ENCODE measurements at places on chromosomes 5 and 9. TPM values are rescaled to one million over a fixed set of nuclear protein-coding genes. Genes with fewer than 3 reads are reported as not detected.

- DNase-seq: no peak
These were observed 50.9 kb downstream of the ANXA2R start for GRCh38 chr5:42989190-42989589.

DNA sequence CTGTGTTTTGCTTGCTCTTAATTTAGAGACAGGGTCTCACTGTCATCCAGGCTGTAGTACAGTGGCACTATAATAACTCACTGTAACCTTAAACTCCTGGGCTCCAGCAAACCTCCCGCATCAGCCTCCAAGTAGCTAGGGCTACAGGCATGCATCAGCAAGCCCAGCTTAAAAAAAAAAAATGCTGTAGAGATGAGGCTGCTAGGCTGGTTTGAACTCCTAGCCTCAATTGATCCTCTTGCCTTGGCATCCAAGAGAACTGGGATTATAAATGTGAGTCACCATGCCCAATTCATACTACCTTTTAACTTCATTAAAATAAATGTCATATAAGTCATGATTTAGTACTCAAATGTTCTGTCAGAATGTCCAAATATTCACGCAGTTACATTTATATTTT is 2195.7 kb upstream of the C9orf72 start:
- no peak for DNase-seq

DNA sequence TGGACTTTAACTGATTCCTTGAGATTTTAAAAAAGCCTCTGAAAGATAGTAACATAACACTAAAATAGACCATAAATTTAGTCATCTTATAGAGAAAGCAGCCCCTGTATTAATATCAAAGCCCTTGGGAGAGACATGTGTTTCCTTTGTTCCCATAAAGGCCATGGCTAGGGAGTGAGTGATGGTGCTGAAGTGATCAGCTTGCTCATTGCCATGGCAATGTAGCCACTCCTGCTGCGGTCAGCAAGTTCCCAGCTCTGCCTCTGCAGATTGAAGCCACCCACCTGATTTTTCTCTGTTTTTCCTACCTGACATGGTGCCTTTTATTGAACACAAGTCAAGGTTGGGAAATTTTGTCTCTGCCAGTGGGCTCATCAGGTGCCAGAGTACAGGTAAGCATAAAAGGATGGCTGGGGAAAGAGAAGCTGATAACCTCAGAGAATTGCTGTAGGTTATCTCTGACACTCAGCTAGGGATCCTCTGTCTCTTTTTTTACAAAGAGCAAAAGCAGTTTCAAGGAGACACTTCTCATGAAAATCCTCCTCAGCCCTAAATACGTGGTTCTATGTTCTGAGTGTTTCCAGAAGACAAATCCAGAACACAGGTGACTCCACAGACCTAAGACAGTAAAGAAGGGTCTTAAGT is 296.3 kb upstream of the NMUR2 start:
- DNase-seq: no peak

- no peak for DNase-seq
These were observed 527.4 kb downstream of the RASEF start for GRCh38 chr9:82535432-82535998.

GRCh38 chr9:73805853-73806458 is 654.3 kb downstream of the ANXA1 start:
- no peak for DNase-seq

GRCh38 chr9:88672874-88673689 is 138.1 kb downstream of the NXNL2 start:
- no peak for DNase-seq

MEIKIN gene
- not detected for total RNA-seq

UBE2QL1 gene
- total RNA-seq: 0.40 TPM

TMEM215 gene
- total RNA-seq: 0.33 TPM

PCDHB9 gene
- total RNA-seq: 1.6 TPM

Data from Daoy (cell line).